ENCODE measurements at places on chromosomes 3 and 15.

DNA sequence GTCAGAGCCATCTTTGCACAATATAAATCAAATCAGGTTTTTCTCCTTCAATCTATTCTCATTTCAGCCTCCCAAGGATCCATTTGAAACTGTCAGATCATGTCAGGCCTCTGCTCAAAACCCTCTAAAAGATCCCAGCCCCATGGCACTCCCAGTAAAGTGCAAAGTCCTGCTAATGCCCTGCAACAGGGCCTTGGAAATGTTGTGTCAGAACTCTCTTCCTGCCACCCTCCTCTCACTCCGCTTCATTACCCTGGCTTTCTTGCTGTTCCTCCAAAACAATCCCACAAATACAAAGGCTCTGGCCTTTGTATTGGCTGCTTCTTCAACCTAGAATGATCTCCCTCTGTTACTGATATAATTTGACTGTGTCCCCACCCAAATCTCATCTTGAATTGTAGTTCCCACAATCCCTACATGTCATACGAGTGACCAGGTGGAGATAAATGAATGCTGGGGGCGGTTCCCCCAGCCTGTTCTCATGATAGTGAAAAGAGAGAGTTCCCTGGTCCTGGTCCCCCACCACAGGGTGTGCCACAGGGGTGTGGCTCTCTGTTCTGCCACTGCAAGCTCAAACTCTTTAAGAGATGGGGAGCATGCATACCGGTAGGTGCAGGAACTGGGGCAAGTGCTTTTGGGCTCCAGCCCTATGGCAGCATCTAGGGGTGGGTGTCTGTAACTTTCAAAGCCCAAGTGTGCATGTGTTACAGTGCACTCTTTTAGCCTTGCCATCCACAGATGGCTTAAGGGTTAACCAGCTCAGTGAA lies 22.9 kb upstream of the TRA2B start:
- DNase-seq: no peak

- no peak for DNase-seq
These were observed 59.9 kb upstream of the DGKG start for GRCh38 chr3:186421946-186422345.

DNA sequence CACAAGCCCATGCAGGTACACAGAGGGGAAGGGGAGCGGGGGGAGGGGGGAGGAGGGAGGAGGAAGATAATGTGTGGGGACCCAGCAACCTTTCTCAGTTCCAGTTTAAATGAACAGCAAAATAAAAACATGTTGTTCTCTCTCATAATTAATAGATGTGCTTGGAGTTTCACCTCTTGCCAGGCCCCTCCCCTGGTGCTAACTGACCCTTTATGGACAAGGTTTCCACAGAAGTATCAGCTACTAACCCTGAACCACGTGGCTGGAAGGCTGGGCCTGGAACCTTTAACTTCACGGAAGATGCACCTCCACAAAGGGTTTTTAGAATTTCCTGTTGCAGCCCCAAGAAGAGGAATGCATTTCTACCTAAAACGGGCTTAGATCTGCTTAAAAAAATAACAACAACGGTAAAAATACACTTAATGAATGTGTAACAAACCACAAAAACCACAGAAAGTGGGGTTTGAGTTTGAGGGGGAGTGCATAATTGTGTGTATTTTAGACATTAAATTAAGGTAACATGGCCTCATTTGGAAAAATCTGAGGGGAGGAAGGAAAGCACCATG lies 14.8 kb upstream of the SMAD3 start:
- no peak for DNase-seq

GRCh38 chr3:152232001-152232400 lies 36.7 kb upstream of the MBNL1 start:
- DNase-seq: no peak

GRCh38 chr3:61890586-61890985 lies 329.2 kb downstream of the PTPRG start:
- DNase-seq: no peak

DNA sequence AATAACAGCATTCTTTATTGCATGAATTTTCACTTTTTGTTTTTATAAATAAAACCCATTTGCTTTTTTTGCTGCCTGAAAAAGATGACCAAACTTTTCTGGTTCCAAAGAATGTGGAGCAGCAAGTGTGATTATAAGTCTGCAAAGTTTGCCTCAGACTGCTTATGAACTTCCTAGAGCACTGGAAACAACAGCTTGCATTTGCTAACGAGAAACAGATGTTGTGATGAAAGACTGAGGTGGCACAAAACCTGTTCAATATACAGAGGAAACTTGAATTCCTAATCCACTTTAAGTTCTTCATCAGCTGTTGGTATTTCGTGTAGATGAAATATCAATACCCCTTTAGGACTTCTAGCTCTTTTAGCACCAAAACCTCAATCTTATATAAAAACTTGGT lies 9.3 kb downstream of the ZPLD1 start:
- DNase-seq: no peak

- no peak for DNase-seq
These were observed 81.6 kb upstream of the ROBO2 start for GRCh38 chr3:76958274-76958673.

DNA sequence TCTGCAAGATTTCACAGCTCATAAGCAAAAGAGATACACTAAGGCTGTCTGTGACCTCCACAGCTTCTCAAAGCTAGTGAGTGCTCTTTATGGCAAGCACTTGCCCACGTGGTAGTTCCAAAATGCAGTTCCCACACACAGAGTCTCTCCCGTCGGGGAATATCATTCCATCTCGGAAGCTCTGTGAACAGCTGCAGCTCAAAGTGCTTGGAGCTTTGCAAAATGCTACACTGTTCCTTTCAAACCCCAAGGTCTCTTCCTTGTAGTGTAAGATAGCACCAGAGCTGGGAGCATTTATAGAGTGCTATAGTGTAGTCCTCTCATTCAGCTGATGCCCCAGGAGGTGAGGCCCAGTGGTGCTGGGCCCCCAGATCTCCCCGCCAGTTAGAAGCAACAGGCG lies 36.1 kb downstream of the ST6GAL1 start:
- no peak for DNase-seq

DNA sequence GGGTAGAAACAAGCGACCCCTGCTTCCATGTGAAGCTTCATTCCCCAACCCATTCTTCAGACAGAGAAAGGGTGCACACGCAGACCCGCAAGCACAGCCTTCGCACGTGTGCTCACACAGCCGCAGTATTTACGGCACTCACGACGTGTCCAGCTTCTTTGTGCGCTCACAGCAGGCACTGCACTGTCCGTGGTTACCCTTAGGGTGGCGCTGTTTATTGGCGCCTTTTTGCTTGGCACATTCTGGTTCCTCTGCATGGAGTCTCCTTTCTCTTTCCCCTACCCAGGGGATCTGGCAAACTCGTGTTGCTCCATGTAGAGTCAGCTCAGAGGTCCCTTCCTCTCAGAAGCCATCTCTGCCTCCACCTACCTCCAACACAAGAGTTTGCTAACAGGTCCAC lies 115.1 kb downstream of the SLCO3A1 start:
- DNase-seq: no peak

GRCh38 chr15:60478566-60479360 lies at the start of gene ICE2:
TSS of gene ICE2 (minus strand) at chr15:60479142. CDS start at chr15:60477977, 1,165 bp downstream.
- peak; percentile 51 for DNase-seq

GRCh38 chr3:162295323-162295983 lies 798.8 kb downstream of the OTOL1 start:
- DNase-seq: no peak

- DNase-seq: no peak
These were observed 16.7 kb downstream of the MAPKBP1 start for GRCh38 chr15:41790756-41791546.
